Uterus (tissue), 4 donors: ENCODE measurements at places on chromosomes 3 and 15. TPM values are rescaled to one million over a fixed set of nuclear protein-coding genes. Genes with fewer than 3 reads are reported as not detected.

PPP4R2 gene
- 21.3 TPM for total RNA-seq

FBXW12 gene
- total RNA-seq, result not detected

FILIP1L gene
- total RNA-seq, result 48.5 TPM

SUSD5 gene
- total RNA-seq, result 9.5 TPM

GOLGA6A gene
- not detected for total RNA-seq

CLDN16 gene
- total RNA-seq, result not detected

CAMK2N2 gene
- total RNA-seq, result not detected

NME9 gene
- total RNA-seq, result not detected

ZNF774 gene
- 2.6 TPM for total RNA-seq

ADAMTS7 gene
- 13.0 TPM for total RNA-seq

PPARG gene
- total RNA-seq, result 29.1 TPM

ARL14 gene
- not detected for total RNA-seq

TNFSF10 gene
- 44.7 TPM for total RNA-seq

XCR1 gene
- not detected for total RNA-seq

LYSMD2 gene
- 24.1 TPM for total RNA-seq

NR1I2 gene
- 0.62 TPM for total RNA-seq

SLC9C1 gene
- not detected for total RNA-seq
